ENCODE measurements at places on chromosomes 4 and X.

GRCh38 chr4:70681704-70682103 is 6.6 kb upstream of the UTP3 start:
- DNase-seq, result no peak

- no peak for DNase-seq
Measured at GRCh38 chr4:183185018-183185417, 86.0 kb downstream of the WWC2 start.

- no peak for DNase-seq
Measured at GRCh38 chr4:128279624-128280225, 7.9 kb downstream of the PGRMC2 start.

DNA sequence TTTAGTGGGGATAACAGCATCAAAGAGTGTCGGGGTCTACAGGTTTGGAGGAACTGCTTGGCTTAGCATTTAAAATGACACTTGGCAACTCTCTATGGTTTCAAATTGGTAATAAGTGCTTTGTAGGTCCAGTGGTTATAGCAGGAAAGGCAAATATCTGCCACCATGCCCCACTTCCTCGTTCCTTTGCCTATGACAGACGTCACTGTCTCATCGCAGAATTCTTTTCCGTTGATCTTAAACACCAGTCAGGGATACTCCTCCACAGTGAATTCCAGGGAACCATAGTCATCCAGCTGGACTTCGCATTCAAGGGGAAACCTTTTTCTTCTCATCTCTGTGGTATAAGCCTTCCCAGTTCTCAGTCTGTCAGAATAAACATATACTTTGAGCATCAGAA is 319.1 kb downstream of the GPAT3 start:
- DNase-seq, result no peak

DNA sequence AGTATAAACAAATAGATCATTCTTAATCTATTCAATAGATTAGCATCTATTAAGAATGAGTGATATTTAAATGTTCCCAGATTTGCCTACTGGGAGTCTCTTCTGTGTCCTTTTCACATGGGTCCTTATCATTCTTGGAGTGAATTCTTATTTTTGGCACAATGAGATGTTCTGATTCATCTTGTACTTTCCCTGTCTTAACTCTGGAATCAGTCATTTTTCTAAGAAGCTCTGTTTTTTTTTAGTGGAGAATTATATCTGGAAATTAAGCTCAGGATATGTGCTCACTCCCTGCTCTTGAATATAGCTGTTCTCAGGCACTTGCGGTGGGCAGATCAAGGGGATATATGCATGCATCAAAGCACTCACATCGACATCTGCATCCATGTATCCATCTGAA is 625.3 kb upstream of the HS3ST1 start:
- no peak for DNase-seq

DNA sequence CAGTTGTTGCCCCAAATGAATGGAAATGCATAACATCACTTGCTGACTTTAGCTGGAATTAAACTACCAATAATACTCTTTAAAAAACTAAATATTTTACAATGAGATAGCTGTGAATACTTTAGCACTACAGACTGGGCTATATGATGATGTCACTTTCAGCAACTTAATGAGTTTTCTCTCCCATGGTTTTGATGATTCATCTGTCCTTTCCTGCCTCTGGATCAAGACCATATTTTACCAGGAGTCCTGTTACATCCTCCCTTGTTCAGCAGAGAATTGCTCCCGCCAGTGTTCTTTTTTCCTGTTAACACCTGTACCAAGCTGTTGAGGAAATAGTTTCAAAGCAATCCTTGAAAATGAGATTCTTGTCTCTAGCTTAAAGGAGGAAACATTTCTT is 543.0 kb downstream of the SPRY1 start:
- no peak for DNase-seq

- DNase-seq, result no peak
Measured at GRCh38 chr4:32417113-32417704, 1697.0 kb downstream of the PCDH7 start.

DNA sequence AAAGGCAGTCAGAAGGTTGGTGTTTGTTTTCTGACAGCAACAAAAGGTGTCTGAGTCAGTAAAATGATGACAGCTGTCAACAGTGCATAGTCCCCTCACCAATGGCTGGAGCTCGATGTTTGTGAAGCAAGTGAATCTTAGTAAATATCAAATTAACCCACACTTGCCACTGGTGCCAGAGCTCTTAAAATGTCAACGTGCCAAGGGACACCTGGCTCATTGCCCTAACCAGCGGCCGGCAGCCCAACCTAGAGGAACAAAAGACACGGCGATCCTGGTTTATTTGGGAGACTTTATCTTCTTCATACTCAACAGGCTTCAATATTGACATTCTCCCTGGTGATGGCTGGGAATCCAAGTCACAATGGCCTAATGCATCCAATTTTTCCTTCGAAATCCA is 143.4 kb downstream of the CPEB2 start:
- DNase-seq, result no peak

DNA sequence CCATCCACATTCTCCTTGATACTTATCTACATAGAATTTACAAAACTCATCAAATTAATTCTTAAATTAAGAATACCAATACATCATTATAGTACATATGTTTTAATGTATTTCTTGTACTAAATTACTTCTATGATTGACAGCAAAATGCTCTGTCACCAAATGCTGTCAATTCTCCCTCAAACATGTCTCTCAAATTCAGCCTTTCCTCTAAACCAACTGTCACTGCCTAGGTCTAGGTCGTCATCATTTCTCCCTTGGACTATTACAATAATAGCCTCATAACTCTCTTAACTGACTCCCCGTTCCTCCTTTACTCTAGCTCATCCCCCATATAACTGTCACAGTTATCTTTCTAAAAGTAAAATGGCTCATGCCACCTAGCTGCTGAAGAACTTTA is 279.7 kb upstream of the FSTL5 start:
- no peak for DNase-seq

DNA sequence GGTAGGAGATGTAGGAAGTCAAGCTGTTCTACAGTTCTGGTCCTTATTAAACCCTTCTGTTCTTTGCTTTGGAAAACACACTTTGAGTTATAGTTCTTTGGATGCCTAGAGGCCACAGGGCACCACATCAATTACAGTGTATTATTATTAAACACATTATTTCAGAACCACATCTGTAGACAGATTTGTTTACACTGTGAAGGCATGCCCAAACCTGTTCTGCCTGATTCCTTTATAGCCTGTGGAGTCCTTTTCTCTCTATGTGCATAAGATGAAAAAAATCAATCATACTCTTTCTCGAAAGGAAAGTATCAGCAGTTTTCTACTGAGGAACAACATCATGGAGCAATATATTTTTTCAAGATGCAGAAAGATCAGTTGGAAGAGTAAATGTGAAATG is 371.3 kb upstream of the INTU start:
- DNase-seq, result no peak

- DNase-seq, result no peak
Measured at GRCh38 chr4:155367608-155368007, 9.2 kb downstream of the MAP9 start.

- no peak for DNase-seq
Measured at GRCh38 chr4:128355305-128355704, 67.7 kb upstream of the PGRMC2 start.

- DNase-seq, result no peak
Measured at GRCh38 chr4:1713003-1713851, 1.1 kb upstream of the SLBP start.

- no peak for DNase-seq
Measured at GRCh38 chr4:152072906-152073305, 312.1 kb upstream of the GATB start.

DNA sequence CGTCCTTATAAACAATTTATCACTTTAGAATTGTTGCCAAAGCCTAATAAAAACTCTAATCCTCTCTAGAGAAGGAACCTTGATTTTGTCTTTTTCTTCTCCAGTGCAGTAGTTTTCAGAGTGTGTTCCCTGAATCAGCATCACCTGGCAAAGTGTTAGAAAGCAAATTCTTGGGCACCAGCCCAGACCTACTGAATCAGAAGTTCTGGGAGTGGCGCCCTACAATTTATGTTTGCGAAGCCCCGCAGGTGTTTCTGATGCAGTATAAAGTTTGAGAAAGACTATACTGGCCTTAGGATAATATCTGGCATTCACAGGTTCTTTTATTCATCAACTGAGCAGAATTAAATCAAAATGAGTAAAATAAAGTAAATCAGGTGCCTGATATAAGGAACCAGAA is 645.8 kb upstream of the ATOH1 start:
- no peak for DNase-seq

DNA sequence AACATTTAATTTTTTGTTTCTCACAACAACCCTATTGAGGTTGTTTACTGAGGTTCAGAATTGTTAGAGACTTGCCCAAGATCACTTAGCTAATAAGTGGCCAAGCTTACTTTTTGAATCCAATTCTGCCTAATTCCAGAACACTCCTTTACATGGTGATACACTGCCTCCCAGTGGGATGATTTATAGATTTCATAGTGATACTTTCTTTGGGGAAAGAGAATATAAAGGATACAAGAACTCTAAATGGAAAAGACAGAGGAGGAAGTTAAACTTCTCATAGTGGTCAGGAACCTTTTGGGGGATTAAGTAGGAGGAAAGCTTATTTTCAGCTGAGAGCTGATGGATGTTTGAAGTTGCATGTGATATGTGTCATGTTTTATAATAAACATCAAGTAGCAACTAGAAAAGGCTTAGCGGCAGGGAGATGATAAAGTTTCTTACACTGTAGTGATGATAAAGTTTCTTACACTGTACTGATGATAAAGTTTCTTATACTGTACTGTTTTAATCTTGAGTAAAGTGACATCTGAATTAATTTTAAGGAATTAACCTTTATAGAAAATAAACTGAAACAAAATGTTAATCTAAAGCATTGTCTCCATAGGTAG is 15.3 kb downstream of the STAG2 start:
- DNase-seq, result peak; percentile 26

DNA sequence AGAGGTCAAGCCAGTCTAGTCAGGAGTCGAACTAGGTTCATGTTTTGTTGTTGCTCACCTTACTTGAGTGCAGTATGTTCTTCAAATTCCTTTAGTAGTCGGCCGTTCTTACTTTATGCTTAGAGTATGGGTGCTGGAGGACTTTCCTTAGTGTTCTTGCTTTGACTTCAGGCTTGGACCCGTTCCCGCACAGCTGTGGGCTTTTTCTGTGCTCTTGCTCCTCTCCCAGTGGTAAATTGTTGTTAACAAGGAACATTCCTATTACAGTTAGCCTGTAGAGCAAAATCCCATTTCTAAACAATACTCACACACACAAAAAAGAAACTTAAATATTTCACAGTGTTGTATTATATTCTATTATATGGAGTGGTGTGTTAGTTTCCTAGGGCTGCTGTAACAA is 113.5 kb downstream of the RAP1GDS1 start:
- no peak for DNase-seq

DNA sequence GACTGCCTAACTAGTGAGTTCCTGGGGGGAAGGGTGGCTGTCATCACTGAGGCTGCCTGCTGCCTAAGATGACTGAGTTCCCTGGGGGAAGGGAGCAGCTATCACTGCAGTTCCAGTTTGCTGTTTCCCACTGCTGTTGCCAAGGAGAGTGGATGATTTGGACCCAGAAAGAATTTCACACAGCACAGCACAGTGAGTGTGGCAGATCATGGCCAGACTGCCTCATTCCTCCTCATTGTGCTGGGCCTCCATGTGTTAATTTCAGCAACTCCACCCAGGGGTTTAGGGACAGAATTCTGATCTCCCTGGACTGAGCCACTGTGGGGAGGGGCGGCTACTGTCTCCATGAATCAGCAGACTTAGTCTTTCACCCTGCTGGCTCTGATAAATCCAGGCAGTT is 125.0 kb downstream of the TEX13C start:
- DNase-seq, result no peak

DNA sequence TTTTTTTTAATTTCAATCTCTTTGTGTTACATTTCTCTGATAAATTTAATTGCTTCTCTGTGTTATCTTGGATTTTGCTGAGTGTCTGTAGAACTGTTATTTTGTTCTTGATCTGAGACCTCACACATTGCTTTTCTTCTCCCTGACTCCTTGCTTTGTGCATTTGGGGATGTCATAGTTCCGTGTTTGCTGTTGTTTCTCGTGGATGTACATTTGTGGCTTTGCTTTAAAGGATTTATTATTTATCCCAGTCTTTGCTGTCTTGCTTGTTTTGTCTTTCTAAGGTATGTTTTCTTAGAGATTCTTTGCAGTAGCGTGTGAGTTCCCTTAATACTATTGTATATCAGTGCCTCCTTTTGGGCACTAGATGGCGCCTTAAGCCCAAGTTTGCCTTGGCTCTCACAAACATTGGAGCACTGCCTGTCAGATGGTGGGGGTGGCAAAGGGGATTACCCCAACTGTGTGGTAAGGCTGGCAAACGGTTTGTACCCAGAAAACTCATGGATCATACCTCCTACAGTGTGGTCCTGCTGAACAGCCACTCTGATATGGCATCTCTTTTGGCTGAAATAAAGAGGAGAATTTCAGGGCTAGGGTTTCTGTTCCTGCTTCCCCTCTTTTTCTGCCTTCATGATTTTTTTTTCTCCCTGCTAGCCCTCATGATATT is 96.4 kb downstream of the PGRMC2 start:
- DNase-seq, result peak; percentile 72

- DNase-seq, result no peak
Measured at GRCh38 chr4:34720571-34720970, 1523.7 kb downstream of the ARAP2 start.

DNA sequence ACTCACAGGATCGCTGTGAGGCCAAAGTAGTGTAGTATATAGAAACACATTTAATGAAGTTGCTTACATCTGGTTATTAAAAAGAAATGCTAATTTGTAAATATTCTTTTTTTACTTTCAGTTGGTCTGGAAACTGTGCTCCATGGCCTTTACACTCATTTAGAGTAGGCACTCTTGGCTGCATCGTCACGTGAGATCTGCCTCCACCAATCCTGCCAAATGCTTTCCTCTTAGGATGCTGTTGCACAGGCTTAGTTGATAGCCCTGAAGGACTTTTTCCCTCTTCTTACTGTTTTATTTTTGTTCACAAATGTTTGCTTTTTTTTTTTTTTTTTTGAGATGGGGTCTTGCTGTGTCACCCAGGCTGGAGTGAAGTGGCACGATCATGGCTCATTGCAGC is 6.3 kb downstream of the CPE start:
- no peak for DNase-seq

GRCh38 chrX:2589186-2590020 is 88.6 kb upstream of the DHRSX start:
- DNase-seq, result no peak

- DNase-seq, result no peak
Measured at GRCh38 chrX:2538031-2538757, 37.4 kb upstream of the DHRSX start.

GRCh38 chrX:148310426-148311165 is 189.8 kb upstream of the AFF2 start:
- peak; percentile 72 for DNase-seq

- no peak for DNase-seq
Measured at GRCh38 chrX:816411-816810, 185.8 kb downstream of the SHOX start.

- peak; percentile 46 for DNase-seq
Measured at GRCh38 chr4:80215449-80216052, 18.2 kb downstream of the PRDM8 start.

GRCh38 chr4:143435955-143436354 is 77.5 kb upstream of the SMARCA5 start:
- no peak for DNase-seq

- DNase-seq, result no peak
Measured at GRCh38 chr4:123555233-123555806, 158.7 kb downstream of the SPRY1 start.

GRCh38 chr4:26268246-26268645 is 52.6 kb upstream of the RBPJ start:
- no peak for DNase-seq
